Naive B cell (primary cell): ENCODE measurements at places on chromosomes 6 and 20.

DNA sequence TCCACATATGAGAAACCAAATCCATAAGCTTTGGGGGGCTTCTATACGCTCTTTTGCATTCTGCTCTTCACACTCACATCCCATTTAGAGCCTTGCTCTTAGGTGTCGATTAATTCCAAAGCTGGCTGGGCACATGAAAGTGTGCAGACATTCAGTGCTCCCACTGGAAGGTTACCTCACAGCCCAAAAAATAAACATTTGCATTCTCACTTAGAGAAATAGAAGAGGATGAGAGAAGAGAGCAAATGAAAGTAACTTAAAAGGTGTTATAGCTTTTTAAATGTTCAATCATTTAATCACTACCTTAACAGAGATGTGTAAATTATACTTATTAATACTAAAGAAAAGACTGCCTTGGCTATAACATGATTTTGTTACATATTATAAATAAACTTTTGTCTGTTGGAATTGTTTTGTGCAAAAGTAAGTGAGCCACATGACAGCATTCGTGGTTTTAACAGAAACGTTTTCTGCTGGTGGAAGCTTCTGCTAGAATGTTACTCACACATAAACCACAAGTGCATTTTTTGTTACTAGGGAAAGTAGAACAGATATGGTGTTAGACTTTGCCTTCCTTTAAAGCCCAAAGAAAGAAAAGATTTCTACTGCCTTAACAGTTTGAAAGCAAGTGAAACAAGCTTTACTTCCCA, 116.7 kb downstream of the SIM1 start:
- no peak for DNase-seq

GRCh38 chr6:31769684-31770371, 7.3 kb downstream of the VWA7 start:
- peak; percentile 81 for DNase-seq

GRCh38 chr20:41386502-41387427, 20.1 kb upstream of the EMILIN3 start:
- no peak for DNase-seq

- no peak for DNase-seq
Observed at GRCh38 chr6:5203546-5203945, 57.2 kb downstream of the LYRM4 start.

DNA sequence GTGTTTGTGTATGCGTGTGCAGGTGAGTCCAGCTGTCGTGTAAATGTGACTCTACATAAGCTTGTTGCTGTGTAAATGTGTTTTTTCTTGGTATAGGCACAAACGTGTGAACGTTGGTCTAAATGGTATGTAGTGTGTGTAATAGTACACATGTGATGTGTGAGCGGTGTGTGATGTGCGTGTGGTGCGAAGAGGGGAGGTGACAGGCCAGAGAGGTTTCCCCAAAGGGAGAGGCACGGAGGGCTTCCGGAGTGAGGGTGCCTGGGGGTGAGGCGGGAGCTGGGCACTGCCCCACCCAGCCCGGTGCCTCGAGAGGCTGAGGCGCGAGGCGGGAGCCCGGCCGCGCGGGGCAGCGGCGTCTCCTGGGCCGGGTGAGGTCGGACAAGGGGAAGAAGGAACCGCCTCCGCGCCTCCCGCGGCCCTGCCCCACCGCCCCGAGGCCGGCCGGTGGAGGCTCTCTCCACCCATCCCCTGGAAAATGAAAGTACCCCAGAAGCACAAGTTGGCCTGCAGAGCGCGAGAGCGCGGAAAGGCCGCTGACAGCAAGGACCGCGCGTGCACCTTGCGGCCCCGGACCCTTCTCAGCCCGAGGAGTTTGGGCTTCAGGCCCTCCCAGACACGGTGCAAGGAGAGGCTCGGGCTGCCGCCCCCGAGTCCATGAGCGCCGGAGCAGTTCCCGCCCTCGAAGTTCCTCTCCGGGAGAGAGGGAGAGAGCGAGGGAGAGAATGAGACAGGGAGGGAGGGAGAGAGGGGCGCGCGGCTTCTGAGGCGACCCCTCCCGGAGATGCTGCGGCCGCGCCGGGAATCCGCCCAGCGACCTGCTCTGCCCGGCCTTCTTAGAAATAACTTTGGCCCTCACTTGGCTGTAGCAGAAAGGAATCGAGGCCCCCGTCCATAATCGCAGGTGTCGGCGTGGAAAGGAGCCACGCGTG, 43.2 kb upstream of the OSTM1 start:
- peak; percentile 42 for DNase-seq
